ENCODE measurements at places on chromosomes 4 and X.

DNA sequence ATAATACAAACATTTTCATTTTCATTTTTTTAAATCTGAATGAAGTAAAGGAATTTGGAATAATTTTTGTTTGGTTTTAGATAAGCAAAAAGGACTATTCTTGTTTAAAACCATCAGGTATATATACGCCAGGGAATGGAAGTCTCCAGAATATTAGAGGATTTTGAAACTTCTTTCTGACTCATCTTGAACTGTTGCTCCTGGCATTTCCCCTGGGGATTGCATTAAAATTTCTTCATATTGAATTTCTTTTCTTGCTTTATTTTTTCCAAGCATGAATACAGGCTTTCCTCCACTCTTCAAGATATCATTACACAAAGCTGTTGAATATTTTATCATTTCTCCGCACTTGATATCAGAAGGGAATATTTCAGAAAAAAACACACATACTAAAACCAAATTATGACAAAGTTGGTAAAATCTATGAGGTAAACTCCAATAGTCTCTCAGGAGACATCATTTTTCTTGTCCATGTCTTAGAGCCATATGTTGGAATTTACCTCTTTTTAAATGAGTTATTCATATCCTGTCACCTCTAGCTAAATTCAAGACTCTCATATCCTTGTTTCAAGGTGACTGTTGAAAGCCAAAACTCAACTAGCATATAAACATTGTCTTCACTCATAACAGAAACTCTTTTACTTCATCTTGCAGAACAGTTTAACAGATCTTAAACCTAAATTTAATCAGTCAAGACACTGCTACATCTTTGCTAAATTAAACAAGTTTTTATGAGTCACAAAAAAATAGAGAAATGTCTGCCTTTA lies 20.7 kb upstream of the CSN1S1 start:
- DNase-seq, result no peak

GRCh38 chr4:106502106-106502699 lies 133.6 kb upstream of the GIMD1 start:
- no peak for DNase-seq

DNA sequence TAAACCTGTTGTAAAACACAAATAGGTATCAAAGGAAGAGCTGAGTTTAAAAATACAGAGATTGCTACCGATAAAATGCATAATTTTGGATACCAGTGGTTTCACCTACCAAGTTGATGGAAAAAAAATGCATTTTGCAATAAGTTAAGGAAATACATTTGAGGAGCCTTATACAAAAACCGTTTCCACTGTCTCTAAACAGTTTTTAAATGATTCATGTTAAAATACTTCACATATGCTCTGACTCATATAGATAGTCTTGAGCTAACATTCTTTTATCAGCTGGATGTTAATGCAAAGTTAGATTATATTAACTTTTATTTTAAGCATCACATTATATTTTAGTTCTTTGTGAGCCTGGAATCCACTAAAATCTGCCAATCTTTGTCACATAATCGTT lies 50.6 kb upstream of the ANKRD17 start:
- no peak for DNase-seq

DNA sequence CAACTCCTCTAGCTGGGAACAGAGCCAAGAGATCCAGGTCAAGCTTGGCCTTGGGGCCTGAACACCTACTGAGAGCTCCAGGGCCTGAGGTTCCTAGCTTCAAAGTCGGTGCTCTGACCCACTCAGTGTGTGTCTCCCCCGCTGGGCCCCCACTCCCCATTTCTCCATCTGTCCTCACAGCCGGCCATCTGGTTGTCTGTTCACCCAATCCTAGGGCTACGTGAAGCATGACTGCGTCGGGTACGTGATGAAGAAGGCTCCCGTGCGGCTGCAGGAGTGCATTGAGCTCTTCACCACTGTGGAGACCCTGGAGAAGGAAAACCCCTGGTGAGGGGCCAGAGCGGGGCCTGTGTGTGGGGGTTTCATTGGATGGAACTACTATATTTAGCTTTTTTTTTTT lies 12.3 kb downstream of the USP11 start:
- no peak for DNase-seq

DNA sequence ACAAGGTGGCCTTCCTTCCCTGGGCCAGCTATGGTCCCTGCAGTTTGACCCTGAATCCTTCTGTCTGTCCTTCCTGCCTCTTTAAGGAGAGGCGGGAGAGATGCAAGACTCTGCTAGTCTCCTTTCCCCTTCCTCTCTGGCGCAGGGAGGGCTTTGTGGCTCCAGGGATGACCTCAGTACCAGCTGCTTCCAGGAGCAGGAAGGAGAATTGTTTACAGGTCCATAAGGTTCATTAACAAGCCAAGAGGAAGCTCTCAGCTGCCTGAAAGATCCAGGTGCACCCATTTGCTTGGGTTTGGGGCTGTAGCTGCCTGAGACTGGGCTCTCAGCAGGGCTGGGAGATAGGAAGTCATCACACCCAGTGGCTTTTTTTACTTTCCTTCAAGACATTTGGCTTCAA lies 4.0 kb upstream of the FATE1 start:
- no peak for DNase-seq

Measured in stimulated activated CD4-positive, alpha-beta T cell treated with anti-CD3 and anti-CD28 coated beads, Interleukin-15, amount 100 ng/mL, for 1 hour (primary cell).